ENCODE measurements at places on chromosomes 16 and 17.

GRCh38 chr16:82991410-82991809 is 364.6 kb downstream of the CDH13 start:
- DNase-seq, result no peak

GRCh38 chr17:5065227-5065744 is 13.0 kb upstream of the ZFP3 start:
- DNase-seq, result no peak

DNA sequence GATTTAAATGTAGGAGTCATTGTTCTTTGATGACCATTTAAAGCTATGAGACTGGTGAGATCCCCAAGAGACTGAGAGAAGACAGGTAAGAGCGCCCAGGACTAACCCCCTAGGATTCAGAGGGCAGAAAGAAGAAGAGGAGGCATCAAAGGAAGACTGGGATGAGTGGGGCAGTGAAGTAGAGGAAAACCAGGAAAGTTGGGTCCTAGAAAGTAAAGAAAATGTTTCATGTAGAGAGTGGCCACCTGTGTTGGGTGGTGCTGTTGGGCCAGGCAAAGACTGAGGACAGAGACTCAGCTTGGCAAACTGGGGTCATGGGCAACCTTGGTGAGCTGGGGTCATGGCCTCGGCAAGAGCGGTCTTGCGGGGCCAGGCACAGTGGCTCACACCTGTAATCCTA is 1.3 kb upstream of the HAP1 start:
- DNase-seq, result no peak

DNA sequence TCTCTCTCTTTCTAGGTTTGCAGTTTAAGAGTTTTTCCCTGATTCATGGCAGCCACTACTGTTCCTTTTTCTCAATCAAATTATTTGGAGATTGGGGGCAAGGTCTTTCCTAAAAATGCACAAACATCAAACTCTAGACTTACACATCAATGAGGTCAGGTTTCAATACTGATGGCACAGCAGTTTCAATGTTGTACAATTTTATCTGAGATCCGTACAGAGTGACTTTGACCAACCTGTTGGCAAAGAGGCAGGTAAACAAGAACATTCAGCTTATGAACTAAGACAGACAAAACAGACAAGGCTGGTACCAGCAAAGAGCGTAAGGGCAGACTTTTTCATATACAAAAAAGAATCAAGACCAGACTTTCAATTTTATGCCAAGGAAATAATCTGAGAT is 58.0 kb upstream of the GSG1L start:
- no peak for DNase-seq

- DNase-seq, result no peak
Measured at GRCh38 chr17:77320485-77321256, 179.9 kb downstream of the SEC14L1 start.

- no peak for DNase-seq
Measured at GRCh38 chr17:50863221-50863843, 2.8 kb downstream of the TOB1 start.

DNA sequence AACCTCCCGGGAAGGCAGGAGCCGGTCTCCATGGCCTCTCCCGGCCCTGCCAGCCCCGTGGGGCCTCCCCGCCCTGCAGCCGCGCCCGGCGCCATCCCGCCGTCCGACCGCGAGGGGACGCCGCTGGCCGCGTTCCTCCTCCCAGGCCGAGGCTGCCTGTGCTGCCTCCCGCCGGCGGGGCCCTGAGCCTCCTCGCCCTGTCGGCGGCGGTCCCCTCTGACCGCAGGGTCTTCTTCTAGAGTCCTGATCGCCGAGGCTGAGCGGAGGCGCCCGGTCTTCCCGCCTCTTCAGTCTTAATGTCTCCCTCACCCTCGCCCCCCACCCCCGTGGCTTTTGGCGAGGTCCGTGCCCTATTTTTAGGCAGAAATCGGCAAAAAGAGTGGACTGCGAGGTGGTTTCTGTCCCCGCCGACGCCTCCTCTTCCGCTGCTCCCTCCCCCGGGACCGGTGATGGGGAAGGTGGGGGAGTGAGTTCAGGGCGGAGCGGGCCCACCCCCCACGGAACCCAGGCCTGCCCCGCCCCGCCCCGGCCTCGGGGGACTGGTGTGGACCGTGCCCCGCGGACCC is 794 bp upstream of the CPNE7 start:
- peak; percentile 20 for DNase-seq

DNA sequence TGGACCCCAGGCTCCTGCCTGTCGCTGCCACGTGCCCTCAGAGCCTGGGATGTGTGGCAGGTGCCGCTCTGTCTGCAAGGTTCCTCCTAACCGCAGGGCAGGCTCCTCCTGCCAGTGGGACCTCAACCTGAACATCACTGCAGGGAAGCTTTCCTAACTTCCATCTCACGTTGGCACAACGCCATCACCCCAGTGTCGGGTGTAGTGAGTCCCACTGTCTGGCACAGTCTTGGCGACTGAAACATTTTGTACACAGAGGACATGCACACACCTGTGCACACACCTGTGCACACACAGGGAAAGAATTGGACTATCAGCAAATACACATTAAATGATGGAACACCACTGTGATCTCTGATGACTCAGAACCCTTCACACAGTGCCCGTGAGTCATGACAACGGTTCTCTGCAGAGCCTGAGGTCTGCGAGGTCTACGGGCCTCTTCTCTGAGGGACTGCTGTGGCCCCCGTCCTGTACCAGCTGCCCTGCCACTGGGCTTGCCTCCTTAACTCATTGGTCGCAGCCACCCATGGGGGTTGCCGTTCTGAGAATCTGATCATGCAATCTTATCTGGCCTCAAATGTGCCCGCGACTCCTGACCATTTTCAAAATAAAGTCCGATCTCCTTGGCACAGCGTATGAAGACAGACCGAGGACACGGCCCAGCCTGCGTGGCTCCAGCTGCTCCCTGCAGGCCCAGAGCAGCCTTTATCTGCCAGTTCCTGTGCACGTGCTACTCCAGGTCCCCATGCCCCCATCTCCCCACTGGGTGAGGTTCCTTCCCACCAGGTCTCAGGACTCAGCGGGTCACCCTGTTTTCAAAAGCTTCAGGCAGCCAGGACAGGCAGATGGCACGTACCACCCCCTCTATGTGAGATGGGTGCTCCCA is 7.6 kb downstream of the CCDC57 start:
- no peak for DNase-seq

DNA sequence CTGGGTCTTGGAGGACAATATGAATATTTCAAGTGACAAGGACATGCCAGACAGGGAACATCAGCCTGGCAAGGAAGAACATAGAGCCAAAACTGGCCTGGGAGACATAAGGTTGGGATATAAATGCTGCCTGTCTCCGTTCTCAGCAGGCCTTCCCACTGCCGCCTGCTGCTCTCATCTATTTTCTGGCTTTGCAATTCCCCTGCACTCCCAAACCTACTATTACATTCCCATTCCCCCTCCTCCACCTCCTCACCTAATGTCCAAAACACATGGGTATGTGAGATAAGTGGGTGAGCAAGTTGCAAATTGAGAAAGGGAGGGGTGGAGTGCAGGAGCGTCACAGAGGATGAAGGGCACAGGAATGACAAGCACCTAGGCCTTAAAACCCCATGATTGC is 244.3 kb upstream of the CDH8 start:
- no peak for DNase-seq

DNA sequence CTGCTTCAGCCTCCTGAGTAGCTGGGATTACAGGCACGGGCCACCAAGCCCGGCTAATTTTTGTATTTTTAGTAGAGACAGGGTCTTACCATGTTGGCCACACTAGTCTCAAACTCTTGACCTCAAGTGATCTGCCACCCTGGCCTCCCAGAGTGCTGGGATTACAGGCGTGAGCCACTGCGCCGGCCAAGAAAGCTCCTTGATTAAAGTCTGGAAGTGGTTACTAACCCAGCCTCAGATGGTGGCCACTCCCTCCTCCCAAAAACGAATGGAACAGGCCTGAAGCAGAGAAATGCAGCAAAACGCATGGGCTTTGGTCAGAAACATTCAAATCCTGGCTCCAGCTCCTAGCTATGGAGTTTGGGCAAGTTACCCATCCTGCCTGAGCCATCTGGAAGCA is 11.3 kb downstream of the FKBP10 start:
- no peak for DNase-seq

DNA sequence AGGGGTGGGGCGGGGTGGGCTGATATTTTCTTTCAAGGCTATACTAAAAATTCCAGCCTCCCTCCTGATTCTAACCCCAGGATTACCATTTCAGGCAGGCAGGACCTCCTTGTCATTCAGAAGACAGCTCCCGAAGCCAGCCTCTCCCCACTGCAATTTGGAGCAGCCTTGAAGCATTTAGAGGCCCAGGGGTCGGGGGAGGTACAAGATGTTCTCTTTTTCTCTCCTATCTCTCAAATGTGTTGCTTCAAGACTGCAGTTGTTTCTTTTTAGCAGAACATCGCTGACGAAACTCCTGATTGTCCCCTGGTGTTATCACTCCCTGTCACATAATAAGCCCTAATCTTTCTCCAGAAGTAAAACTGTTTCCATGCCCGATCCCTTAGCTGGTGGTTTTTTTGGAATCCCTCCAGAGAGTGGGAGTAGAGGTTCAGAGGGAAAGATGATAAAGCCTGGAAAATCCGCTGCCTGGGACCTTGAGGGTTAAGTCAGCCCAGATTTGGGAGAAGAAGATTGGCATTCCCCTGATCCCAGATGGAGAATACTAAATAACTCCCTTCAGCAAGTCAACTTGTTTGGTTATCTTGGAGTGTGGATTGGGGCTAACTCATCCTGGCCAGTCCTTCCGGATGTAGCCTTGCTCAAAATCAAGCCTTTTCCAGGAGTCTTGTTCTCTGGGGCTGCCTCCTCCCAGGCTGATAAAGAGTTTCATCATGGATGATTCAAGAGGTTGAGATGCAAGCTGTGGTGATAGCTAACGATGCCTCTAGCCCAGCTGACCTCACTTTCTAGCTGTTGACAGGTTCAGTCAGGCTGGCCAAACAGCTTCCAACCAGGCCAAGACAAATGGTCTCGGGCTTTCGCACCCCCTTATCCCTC is 71.3 kb downstream of the SOX9 start:
- no peak for DNase-seq

DNA sequence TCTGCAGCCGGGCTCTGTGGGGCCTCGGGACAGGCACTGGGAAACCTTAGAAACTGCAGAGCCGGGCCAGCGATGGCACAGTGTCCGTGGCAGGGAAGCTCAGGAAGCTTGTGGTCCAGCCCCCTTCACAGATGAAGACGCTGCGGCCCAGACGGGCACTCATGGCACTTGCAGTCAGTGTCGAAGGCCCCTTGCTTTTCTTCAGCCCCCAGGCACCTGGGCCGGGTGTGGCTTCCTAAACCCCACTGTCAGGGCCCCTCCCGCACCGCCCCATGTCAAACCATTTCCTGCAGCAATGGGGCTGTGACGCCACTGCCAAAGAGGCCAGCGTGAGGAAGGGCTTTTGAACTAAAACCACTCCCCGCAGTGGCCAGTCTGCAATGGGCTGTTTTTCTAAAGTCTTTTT is 164.0 kb downstream of the LAT start:
- DNase-seq, result peak; percentile 80

- no peak for DNase-seq
Measured at GRCh38 chr17:41655611-41656111, 31.3 kb upstream of the KRT17 start.

DNA sequence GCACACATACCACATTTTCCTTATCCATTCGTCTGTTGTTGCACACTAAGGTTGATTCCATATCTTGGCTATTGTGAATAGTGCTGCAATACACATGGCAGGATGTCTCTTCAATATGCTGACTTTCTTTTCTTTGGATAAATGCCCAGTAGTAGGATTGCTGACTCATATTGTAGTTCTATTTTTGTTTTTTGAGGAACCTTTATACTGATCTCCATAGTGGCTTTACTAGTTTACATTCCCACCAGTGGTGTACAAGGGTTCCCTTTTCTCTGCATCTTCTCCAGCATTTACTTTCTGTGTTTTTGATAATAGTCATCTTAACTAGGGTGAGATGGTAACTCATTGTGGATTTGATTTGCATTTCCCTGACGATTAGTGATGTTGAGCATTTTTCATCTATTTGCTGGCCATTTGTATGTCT is 118.1 kb downstream of the STXBP4 start:
- DNase-seq, result no peak

DNA sequence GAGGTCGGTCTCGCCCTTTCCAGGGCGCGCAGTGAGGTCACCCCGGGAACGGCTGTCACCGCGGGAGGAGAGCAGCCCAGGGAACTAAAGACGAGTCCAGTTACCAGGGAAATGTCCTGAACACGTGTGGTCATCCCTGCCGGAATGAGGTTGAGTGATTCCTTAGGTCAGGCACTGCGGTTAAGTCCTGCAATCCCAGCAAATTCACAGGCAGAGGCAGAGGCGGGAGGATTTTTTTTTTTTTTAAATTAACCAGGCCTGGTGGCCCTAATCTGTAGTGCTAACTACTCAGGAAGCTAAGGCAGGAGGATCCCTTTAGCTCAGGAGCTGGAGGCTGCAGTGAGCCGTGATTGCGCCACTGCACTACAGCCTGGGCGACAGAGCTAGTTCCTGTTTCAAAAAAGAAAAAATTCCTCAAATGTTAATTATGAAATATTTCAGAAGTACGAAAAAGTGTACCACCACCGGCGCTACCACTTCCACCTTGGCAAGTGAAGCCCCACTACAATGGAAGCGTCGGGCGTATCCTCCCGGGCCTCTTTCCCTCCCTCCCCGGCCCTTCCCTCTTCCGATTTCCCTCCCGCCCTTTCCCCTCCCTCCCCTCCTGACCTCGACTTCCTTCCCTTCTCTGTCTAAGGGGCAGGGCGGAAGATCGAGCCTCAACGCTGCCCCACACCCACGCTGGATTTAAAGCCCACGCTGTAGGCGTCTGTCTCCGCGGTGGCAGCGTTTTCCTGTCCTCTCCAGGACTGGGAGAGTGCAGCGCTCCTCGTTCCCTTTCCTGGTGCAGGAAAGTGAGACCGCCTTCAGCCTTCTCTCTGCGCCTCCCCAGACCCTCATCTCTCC is 27.3 kb downstream of the SLFN11 start:
- no peak for DNase-seq

All from activated naive CD4-positive, alpha-beta T cell (primary cell).